ENCODE measurements at places on chromosomes 6 and 20.

DNA sequence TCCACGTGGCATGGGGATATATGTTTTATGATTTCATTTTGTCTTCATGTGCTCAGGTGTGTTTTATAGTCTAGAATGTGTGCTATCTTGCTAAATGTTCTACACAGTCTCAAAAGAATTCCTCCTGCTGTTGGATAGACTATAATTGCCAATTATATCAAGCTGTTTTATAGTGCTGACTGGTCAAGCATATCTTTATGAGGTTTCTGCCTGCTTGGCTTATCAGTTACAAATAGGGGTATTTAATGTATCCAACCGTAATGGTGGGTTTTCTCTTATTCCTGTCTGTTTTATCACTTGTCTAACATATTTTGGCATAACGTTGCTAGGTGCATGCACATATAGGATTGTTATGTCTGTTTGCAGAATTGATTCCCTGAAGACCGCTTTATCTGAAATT lies 201.3 kb downstream of the EYS start:
- no peak for DNase-seq

GRCh38 chr6:76862936-76863335 lies 600.4 kb downstream of the HTR1B start:
- no peak for DNase-seq

DNA sequence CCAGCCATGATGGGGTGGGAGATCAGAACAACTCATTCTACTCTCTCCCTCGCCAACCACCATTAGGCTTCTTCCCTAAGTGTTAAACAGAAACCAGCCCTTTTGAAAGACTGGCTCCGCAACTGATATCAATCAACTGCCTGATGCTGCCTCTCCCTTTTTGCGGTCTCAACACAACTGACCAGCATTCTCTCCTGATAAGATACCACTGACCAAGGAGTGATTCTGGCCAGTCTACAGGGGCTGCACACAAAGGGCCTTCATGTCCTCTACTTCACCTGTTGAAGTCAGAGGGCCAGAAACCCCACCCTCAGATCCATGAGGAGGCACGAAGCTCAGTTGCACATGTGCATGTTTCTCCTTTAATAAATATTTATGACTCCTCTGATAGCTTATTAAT lies 145.1 kb downstream of the CD24 start:
- no peak for DNase-seq

- no peak for DNase-seq
Observed at GRCh38 chr6:31725502-31726350, 2.6 kb downstream of the MPIG6B start.

DNA sequence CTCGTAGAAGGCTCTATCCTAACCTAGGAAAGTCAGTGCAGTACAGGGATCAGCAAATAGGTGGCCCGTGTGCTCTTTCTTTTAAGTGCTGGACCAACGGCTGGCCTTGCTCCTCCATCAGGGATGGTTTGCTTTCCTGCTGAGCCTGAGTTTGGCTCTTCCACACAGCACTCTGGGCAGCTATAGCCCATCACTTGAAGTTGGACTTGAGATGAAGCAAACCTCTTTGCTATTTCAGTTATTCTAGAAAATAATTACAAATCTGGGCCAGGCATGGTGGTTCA lies 66.9 kb upstream of the KCNK16 start:
- no peak for DNase-seq

GRCh38 chr20:38957235-38957876 lies 4.8 kb upstream of the DHX35 start:
- DNase-seq: no peak

DNA sequence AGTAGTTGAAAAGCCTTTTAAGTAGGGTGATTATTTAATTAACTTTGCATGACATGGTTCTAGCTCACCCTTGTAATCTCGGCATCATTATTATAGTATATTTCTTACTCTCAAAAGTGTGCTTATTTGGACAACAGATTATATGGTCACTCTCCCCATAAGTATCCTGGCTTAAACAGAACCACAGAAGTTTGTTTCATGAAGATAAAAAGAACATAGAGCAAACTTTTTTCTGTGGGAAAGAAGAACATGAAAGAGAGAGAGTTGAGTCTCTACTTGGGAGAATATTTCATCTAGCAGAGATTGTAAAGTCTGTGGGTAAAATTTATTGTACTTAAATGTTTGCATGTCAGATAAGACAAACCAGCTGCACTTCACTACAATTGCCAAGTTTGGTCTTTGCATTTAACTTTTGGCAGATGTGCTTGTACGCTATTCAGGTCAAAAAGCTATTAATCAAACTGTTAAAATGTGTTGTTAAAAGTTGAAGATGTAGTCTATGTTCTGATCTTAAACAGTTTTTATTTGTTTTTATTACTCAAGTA lies 33.4 kb upstream of the PRIM2 start:
- no peak for DNase-seq

- DNase-seq: no peak
Observed at GRCh38 chr6:37324131-37325033, 29.4 kb upstream of the RNF8 start.

DNA sequence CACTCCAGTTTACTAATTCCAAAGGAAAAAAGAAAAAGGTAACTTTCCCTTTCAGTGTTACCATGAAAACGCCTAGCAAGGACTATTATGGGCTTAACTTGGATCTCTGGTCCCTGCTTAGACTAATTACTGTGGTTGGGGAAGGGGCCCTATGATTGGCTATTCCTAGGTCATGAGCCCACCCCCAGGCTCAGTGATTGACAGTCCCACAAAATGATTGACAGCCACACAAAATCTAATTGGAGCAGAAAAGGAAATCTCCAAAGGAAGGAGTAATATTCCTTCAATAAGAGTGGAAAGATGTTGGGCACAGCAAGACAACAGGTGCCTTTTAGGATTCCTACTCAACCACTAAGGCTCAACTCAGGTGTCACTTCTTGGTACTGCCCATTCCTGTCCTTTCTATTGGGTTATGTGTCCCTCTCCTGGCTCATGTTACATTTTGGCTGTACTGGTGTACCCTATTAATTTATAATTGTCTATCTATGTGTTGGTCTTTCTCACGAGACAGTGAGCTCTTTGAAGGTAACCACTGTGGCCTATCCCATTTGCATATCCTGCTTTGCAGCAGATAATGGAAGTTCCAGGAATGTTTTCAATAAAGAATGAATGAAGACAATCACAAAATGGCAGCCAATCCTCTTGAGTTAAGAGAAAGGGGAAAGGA lies 5.5 kb upstream of the UTRN start:
- no peak for DNase-seq

- DNase-seq: no peak
Observed at GRCh38 chr6:164188861-164189260, 774.3 kb downstream of the QKI start.

DNA sequence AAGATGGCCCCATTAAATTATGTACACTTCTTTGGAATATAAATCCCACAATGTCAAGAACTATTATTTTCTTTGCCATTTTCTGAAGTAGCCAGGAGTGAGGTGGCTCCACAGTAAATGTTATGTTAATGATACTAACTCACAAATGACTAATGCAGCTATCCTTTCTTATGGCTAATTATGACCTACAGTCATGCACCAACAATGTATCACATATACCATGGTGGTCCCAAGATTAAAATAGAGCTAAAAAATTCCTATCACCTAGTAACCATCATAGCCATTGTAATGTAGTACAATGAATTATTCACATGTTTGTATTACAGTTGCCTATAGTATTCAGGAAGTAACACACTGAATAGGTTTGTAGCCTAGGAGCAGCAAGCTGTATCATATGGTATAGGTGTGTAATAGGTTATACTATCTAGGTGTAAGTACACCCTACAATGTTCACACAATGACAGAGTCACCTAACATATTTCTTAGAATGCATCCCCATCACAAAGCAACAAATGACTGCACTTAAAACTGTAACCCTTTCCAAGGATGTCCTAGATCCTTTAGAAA lies 15.3 kb downstream of the ECHDC1 start:
- no peak for DNase-seq
